ENCODE measurements at places on chromosomes 1 and 21. TPM values are rescaled to one million over a fixed set of nuclear protein-coding genes. Genes with fewer than 3 reads are reported as not detected.

DNA sequence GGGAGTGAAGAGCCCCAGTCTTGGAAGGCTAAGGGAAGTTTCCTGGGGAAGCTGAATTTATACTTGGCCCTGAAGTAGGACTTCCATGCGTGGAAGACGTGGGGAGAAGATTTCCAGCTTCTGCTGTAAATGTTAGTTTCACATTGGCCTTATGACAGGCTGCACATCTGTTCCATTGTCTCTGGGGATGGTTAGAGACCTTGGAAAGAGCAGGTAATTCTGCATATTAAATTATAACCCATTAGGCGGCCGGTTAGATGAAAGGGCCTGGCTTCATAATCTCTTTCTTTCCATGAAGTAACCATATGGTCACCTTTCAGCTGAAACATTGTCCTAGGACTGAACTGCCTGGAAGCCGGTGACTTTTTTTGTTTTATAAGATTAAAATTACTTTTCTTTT, 37.5 kb downstream of the DPT start:
- no peaks in the 10 kb centered on the region for H3K36me3 ChIP-seq
- no peak overlapping the region for H3K4me3 ChIP-seq
- H3K27me3 ChIP-seq, result peaks cover 5% of the 10 kb centered on the region
- no peaks in the 10 kb centered on the region for H3K4me1 ChIP-seq
- DNase-seq, result no peak

GRCh38 chr1:41568204-41568603, 83.7 kb upstream of the EDN2 start:
- H3K4me1 ChIP-seq, result peaks cover 14% of the 10 kb centered on the region
- H3K27me3 ChIP-seq, result no peaks in the 10 kb centered on the region
- DNase-seq, result no peak
- H3K36me3 ChIP-seq, result peaks cover 4% of the 10 kb centered on the region

The RUNX3 gene
- total RNA-seq, result 224 TPM

- H3K27me3 ChIP-seq, result no peaks in the 10 kb centered on the region
- DNase-seq, result no peak
- no peak overlapping the region for H3K4me3 ChIP-seq
- no peaks in the 10 kb centered on the region for H3K36me3 ChIP-seq
Measured at GRCh38 chr1:242546849-242547729, 22.6 kb upstream of the PLD5 start.

GRCh38 chr1:170866646-170867045, 68.7 kb upstream of the MROH9 start:
- peaks cover 7% of the 10 kb centered on the region for H3K27me3 ChIP-seq
- H3K4me3 ChIP-seq, result no peak overlapping the region

The TBX15 gene
- total RNA-seq, result not detected

The ETV3L gene
- not detected for total RNA-seq

DNA sequence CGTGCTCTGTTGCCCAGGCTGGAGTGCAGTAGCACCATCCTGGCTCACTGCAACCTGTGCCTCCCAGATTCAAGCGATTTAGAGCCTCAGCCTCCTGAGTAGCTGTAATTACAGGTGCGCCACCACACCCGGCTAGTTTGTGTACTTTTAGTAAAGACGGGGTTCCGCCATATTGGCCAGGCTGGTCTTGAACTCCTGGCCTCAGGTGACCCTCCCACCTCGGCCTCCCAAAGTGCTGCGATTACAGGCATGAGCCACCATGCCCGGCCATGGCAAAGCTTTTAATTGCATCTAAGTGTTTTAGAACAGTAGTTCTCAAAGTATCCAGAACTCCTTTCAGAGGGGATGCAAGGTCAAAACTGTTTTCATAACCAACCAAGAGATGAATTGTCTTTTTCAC, 25.1 kb upstream of the IFNGR2 start:
- H3K36me3 ChIP-seq, result no peaks in the 10 kb centered on the region
- H3K4me3 ChIP-seq, result no peak overlapping the region
- H3K27ac ChIP-seq, result no peak overlapping the region
- peaks cover 41% of the 10 kb centered on the region for H3K4me1 ChIP-seq
- H3K27me3 ChIP-seq, result peaks cover 75% of the 10 kb centered on the region

The COP1 gene
- 47.8 TPM for total RNA-seq

The SYNC gene
- not detected for total RNA-seq

- no peak for DNase-seq
- no peak overlapping the region for H3K27ac ChIP-seq
- H3K36me3 ChIP-seq, result peaks cover 7% of the 10 kb centered on the region
- no peaks in the 10 kb centered on the region for H3K27me3 ChIP-seq
Measured at GRCh38 chr1:230218667-230219066, 151.6 kb downstream of the GALNT2 start.

- no peak for DNase-seq
- H3K27me3 ChIP-seq, result no peaks in the 10 kb centered on the region
- H3K4me1 ChIP-seq, result peaks cover 3% of the 10 kb centered on the region
- H3K27ac ChIP-seq, result no peak overlapping the region
Measured at GRCh38 chr1:3323021-3323795, 131.3 kb upstream of the ARHGEF16 start.

DNA sequence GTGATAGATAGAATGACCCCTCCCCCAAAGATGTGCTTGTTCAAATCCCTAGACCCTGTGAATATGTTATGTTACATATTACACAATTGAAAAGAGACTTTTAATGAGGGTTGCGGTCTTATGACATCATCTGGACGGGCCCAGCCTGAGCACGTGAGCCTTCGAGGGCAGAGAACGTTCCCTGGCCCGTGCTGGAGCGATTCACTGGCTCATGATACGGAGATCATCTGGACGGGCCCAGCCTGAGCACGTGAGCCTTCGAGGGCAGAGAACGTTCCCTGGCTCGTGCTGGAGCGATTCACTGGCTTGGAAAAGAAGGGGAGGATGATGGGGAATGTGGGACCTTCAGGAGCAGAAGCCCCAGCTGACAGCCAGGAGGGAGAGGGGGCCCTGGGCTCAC, 34.4 kb upstream of the COL18A1 start:
- no peak overlapping the region for H3K27ac ChIP-seq
- H3K4me1 ChIP-seq, result peaks cover 9% of the 10 kb centered on the region
- no peak for DNase-seq
- peaks cover 30% of the 10 kb centered on the region for H3K27me3 ChIP-seq
- no peaks in the 10 kb centered on the region for H3K36me3 ChIP-seq
- H3K4me3 ChIP-seq, result no peak overlapping the region

- H3K4me1 ChIP-seq, result peaks cover 43% of the 10 kb centered on the region
- DNase-seq, result no peak
- peak overlapping the region; percentile 33 for H3K27ac ChIP-seq
- H3K27me3 ChIP-seq, result no peaks in the 10 kb centered on the region
- peaks cover 25% of the 10 kb centered on the region for H3K36me3 ChIP-seq
- no peak overlapping the region for H3K4me3 ChIP-seq
Measured at GRCh38 chr1:156598731-156599432, 2.4 kb downstream of the GPATCH4 start.

DNA sequence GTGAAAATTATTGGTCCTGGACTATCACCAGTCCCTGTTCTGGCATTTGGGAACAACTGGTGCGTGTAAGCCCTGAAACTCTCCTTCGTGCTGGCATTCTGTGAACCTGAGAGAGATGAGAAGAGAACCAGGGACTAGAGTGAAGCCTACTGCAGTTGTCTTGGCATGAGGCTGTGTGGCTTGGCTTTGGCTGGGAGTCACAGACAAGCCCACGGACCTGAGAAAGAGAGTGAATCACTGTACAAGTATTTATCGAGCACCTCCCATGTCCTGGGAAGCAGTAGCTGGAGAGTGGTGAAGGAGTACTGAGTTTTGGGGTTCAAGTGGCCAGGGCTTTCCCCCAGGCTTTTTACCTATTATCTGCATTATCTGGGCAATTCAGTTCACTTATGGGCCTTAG, 63.3 kb downstream of the FGGY start:
- H3K27me3 ChIP-seq, result no peaks in the 10 kb centered on the region
- H3K4me3 ChIP-seq, result no peak overlapping the region
- H3K27ac ChIP-seq, result no peak overlapping the region
- H3K4me1 ChIP-seq, result no peaks in the 10 kb centered on the region
- no peaks in the 10 kb centered on the region for H3K36me3 ChIP-seq

The HCRTR1 gene
- total RNA-seq, result not detected

The TAS1R2 gene
- total RNA-seq, result not detected

- H3K27me3 ChIP-seq, result peaks cover 13% of the 10 kb centered on the region
- H3K4me3 ChIP-seq, result no peak overlapping the region
- DNase-seq, result no peak
- no peaks in the 10 kb centered on the region for H3K36me3 ChIP-seq
- peaks cover 12% of the 10 kb centered on the region for H3K4me1 ChIP-seq
Measured at GRCh38 chr1:218342091-218342490, 3.0 kb upstream of the TGFB2 start.

The GFI1 gene
- total RNA-seq, result 87.8 TPM

DNA sequence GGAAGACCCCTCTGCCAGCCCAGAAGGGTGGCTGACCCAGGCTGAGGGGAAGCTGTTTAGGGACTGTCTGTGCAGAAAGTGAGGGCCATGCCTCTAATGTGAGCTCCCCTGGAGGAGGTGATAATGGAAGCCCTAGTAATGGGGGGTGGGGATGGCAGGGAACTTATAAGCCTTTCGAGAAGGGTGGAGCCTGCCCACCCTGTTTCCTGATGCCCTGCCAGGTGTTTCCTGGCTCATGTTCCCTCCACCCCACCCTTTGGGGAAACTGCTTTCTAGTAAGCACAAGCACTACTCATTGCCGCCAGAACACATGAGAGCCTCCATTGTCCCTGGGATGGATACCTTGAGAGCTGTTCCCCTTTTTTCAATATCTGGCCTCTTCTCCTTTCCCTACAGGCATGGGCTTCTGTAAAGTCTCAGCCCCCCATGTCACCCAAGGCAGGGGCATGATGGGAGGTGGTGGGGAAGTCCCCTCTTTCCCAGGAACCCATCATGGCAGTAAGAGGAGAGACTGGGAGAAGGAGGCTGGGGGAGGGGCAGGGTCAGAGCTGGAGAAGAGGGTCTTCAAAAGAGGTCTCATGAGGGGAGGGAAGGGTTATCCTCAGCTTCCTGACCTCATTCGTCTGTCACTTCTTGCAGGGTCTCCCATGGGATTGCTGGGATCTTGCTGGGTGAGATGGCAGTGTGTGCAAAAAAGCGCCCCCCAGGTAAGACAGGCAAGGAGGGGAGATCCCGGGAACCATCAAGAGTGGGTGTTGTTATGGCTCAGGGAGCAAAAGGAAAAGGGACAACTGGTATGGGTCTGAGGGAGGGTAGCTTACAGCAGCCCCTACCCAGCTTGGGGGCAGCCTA, 2.4 kb downstream of the ATP8B2 start:
- DNase-seq, result peak; percentile 43
- peaks cover 57% of the 10 kb centered on the region for H3K4me1 ChIP-seq
- H3K4me3 ChIP-seq, result peak overlapping the region; percentile 77
- peak overlapping the region; percentile 72 for H3K27ac ChIP-seq
- peaks cover 4% of the 10 kb centered on the region for H3K27me3 ChIP-seq

- no peaks in the 10 kb centered on the region for H3K4me1 ChIP-seq
- no peaks in the 10 kb centered on the region for H3K27me3 ChIP-seq
- DNase-seq, result no peak
- H3K36me3 ChIP-seq, result no peaks in the 10 kb centered on the region
- H3K4me3 ChIP-seq, result no peak overlapping the region
Measured at GRCh38 chr1:2812939-2813653, 11.6 kb upstream of the TTC34 start.

The HSD11B1 gene
- not detected for total RNA-seq

The SPRR1B gene
- total RNA-seq, result not detected

The SH2D1B gene
- total RNA-seq, result not detected

DNA sequence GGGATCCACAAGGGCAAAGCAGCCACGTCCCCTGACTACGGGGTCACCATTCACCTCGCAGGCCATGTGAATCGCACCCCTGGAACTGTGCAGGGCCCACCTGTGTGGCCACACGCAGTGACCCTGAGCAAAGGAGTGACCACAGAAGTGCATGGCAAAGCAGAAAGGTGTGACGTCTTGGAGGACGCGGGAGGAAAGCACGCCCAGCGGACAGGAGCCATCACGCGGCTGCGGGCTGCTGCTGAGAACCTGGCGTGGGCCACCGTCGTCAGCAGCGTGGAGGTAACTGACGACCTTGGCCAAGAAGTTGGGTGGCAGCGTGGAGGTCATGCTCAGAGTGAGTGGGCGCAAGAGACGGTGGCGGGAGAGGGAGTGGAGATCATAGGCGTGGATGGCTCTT, 76.7 kb upstream of the C1orf174 start:
- no peak overlapping the region for H3K4me3 ChIP-seq
- no peak for DNase-seq
- H3K4me1 ChIP-seq, result no peaks in the 10 kb centered on the region
- no peaks in the 10 kb centered on the region for H3K36me3 ChIP-seq
- H3K27ac ChIP-seq, result no peak overlapping the region

The S100B gene
- 1.5 TPM for total RNA-seq

The RPTN gene
- total RNA-seq, result not detected

- H3K36me3 ChIP-seq, result peaks cover 32% of the 10 kb centered on the region
- H3K27ac ChIP-seq, result no peak overlapping the region
- H3K27me3 ChIP-seq, result no peaks in the 10 kb centered on the region
- peaks cover 57% of the 10 kb centered on the region for H3K4me1 ChIP-seq
- no peak for DNase-seq
Measured at GRCh38 chr1:55203064-55203463, 12.1 kb downstream of the USP24 start.

- H3K27ac ChIP-seq, result peak overlapping the region; percentile 33
- H3K4me3 ChIP-seq, result no peak overlapping the region
- no peak for DNase-seq
- H3K36me3 ChIP-seq, result peaks cover 15% of the 10 kb centered on the region
- H3K27me3 ChIP-seq, result no peaks in the 10 kb centered on the region
- peaks cover 14% of the 10 kb centered on the region for H3K4me1 ChIP-seq
Measured at GRCh38 chr1:41044187-41044586, 22.7 kb upstream of the SLFNL1 start.

The MATN1 gene
- total RNA-seq, result not detected

GRCh38 chr1:14328685-14329084, 269.8 kb upstream of the KAZN start:
- no peaks in the 10 kb centered on the region for H3K4me1 ChIP-seq
- H3K27ac ChIP-seq, result no peak overlapping the region
- H3K36me3 ChIP-seq, result no peaks in the 10 kb centered on the region
- no peak overlapping the region for H3K4me3 ChIP-seq
- DNase-seq, result no peak

DNA sequence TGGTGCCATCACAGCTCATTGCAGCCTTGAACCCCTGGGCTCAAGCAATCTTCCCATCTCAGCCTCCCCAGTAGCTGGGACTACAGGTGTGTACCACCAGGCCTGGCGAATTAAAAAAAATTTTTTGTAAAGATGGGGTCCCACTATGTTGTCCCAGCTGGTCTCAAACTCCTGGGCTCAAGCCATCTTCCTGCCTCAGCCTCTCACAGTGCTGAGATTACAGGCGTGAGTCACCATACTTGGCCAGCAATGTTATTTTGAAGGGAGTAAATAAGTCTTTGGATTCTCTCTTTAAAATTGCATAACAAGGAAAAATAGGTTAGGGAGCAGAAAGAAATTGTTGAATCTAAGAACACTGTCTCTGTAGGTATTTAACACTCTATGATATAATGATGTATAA, 111.3 kb downstream of the RPS6KC1 start:
- peaks cover 10% of the 10 kb centered on the region for H3K36me3 ChIP-seq
- H3K27me3 ChIP-seq, result no peaks in the 10 kb centered on the region
- DNase-seq, result no peak

The CRYBG2 gene
- total RNA-seq, result 8.6 TPM
